ENCODE measurements at places on chromosomes 5 and 9.

DNA sequence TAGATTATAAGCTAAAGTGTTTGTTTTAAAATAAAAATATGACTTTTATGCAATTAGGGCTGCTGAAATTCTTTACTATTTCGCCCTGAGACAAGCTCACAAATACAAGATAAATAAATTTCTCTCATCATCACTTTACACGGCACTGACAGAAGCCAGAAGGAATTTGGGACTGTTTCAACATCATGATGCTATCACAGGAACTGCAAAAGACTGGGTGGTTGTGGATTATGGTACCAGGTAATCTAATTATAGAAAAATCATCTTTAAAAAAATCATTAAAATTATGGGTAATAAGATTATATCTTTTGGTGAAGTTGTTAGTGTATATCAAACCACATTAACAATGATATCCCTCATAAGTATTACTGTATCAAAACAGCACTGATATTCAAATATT is 95.0 kb downstream of the MAN2A1 start:
- no peak for DNase-seq

GRCh38 chr9:75019654-75020053 is 8.4 kb downstream of the CARNMT1 start:
- no peak for DNase-seq

GRCh38 chr9:16485575-16486321 is 384.7 kb downstream of the BNC2 start:
- DNase-seq = no peak

DNA sequence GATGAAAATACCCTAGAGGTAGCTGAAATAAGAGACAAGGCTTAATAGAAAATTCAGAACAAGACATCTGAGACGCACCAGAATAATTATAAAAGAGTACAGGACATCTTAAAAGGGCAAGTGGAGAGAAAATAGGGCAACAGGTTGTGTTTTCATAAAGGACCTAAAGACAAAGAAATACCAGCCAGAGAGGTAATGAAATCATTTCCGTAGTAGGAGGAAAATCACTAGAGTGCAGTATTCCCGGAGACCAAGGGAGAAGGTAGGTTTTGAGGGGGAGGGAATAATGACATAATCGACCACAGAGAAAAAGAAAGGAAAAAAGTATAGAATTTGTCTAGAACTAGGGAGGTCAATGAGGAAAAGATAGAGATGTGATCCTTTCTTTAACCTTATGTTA is 26.2 kb upstream of the CTNNAL1 start:
- DNase-seq = no peak

DNA sequence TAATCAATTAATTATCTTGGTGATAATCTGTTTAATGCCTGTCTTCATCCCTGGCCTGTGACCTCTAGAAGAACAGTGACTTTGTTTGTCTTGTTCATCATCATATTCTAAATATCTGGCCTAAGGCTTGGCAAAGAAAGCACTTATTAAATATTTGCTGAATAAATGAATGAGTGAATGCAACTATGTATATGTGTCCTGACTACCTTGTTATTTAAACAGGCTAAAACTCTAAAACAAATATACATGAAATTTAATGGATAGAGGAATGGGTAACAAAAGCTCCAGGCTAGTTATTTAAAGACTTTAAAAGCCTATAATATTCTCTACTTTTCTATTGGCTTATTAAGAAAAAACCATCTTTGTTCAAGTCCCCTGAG is 91.7 kb upstream of the CER1 start:
- DNase-seq = no peak

DNA sequence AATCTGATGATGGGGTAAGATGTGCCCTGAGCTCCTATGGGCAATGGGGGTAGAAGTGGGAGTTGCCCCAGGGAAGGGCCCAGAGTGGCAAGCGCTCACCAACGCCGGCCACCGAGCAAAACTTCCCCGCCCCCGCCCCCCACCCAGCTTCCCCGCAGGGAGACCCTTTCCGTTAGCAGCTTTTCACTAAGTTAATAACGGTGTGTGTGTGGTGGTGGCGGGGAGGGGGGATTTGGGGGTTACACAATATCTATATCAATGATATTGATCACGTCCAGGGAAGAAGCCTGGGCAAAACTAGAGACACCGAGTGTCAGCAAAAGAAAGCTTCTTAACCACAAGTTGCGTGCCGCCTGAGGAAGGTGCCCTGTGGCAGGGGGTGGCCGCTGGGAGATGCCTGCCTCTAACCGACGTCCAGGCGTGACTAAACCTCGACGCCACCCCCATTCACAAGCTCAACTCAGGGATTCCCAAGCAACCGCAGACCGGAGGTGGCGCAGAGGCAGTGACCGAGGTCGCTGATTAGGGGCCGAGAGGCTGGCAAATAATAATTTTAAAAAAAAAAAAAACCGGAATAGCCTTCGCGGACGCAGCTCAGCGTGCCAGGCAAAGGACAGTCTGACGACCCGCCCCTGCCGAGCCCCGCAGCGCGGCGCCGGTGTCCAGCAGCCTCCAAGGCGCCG is 222.6 kb downstream of the MEF2C start:
- no peak for DNase-seq

- DNase-seq = no peak
These were observed 56.9 kb upstream of the RASEF start for GRCh38 chr9:83119873-83120272.

DNA sequence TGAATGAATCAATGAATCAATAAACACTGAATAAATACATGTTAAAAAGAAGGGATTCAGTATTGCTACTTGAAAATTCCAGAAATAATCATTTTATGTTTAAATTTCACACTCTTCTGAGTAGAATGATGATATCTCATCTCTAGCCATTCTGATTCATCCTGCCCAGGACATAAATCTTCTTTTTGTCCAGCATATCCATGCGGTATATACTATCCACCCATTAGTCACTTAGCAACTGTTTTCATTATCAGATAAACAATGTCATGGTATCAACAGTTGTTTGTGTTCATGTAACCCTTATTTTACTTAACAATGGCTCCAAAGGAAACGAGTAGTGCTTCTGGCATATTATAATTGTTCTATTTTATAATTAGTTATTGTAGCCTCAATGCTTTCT is 432.4 kb upstream of the SMC2 start:
- DNase-seq = no peak

- DNase-seq = no peak
These were observed 3.5 kb downstream of the RFESD start for GRCh38 chr5:95649842-95650620.

GRCh38 chr9:113247640-113248039 is 26.3 kb downstream of the SLC31A1 start:
- DNase-seq = no peak

- DNase-seq = peak; percentile 44
These were observed 118.4 kb upstream of the DPYSL3 start for GRCh38 chr5:147628058-147628895.

- no peak for DNase-seq
These were observed 118.0 kb upstream of the OTULINL start for GRCh38 chr5:14463629-14464028.

- peak; percentile 75 for DNase-seq
These were observed 3.4 kb downstream of the IL13 start for GRCh38 chr5:132661231-132662003.

DNA sequence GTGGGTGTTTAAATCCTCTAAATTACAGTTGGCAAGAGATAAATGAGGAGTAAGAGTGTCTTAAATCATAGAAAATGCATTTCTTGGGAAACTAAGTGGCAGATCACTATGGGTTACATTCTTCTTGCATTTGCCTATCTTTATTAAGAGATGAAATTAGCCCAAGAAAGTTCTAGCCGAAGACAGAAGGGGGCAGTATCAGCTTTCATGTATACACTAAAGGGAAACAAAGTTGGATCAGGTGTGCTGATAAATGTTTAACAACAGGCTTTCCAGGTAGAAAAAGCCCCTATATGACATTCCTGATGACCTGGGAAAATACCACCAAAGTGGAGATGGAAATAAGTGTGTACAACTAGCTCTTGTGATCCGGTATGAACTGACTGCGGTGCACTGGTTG is 81.9 kb upstream of the TLR4 start:
- no peak for DNase-seq

DNA sequence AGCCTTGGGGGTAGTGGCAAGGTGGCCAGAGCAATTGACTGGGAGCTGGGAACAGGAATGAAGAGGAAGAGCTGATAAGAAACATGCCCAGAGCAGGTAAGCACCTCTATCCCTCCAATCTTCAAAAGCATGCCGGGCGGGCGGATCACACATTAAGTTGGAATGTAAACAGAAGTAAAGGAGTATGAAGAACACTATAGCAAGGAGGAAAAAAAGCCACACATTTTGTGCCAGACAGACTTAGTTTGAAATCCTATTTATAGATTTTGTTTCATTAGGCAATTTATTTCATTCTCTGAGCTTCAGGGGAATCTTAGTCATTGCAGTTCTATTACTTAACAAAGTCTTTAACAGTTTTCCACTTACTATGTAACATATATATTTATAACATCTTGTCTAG is 173.9 kb upstream of the TNC start:
- no peak for DNase-seq

GRCh38 chr5:124519396-124519795 is 227.0 kb downstream of the ZNF608 start:
- DNase-seq = no peak

GRCh38 chr5:67033880-67034651 is 162.5 kb downstream of the CD180 start:
- no peak for DNase-seq

DNA sequence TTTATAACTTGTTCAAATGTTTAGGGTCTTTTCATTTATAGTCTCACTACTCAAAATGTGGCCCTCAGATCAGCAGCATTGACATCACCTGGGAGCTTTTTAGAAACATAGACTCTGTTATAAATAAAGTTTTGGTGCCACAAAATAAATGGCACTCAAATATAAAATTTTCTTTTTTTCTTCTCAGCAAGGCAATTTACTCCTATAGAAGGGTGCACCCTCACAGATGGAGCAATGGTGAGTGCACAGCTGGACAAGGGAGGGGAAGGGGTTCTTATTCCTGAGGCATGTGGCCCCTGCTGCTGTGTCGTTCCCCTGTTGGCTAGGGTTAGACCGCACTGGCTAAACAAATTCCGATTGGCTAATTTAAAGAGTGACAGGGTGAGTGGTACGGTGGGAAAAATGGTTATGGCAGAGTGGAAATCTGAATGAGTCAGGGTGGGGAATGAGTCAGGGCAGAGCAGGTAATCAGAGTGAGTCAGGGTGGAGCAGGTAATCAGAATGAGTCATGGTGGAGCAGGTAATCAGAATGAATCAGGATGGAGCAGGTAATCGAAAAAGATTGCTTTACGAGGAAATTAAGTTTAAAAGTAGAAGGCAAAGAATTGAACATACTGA is 31.8 kb upstream of the C7 start:
- no peak for DNase-seq

DNA sequence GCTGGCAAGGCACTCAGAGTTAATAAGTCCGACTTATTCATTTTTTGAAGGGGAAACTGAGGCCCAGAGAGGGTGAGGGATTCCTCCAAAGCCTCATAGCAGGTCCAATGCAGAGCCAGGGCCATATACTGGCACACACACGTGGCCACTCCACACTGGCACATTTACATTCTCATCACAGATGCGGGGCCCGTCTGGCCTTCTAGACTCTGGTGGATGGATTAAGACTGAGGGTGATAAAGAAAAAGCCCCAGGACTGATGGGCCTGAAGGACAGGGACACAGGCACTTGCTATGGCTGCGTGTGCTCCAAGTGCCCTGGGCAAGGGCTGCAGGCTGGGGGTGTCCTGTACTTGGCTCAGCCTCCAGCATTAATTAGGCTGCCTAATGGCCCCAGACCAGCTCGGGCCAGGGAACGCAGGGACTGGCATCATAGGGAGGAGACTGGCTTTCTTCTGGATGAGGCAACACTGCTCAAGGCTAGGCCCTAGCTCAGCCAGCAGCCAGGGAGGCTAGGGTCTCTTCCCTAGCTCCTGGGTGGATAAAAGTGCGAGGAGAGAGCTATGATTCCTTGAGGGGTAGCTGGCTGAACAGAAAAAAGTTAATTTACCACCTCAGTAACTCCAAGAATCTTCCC is 28.5 kb upstream of the CSF1R start:
- DNase-seq = no peak

DNA sequence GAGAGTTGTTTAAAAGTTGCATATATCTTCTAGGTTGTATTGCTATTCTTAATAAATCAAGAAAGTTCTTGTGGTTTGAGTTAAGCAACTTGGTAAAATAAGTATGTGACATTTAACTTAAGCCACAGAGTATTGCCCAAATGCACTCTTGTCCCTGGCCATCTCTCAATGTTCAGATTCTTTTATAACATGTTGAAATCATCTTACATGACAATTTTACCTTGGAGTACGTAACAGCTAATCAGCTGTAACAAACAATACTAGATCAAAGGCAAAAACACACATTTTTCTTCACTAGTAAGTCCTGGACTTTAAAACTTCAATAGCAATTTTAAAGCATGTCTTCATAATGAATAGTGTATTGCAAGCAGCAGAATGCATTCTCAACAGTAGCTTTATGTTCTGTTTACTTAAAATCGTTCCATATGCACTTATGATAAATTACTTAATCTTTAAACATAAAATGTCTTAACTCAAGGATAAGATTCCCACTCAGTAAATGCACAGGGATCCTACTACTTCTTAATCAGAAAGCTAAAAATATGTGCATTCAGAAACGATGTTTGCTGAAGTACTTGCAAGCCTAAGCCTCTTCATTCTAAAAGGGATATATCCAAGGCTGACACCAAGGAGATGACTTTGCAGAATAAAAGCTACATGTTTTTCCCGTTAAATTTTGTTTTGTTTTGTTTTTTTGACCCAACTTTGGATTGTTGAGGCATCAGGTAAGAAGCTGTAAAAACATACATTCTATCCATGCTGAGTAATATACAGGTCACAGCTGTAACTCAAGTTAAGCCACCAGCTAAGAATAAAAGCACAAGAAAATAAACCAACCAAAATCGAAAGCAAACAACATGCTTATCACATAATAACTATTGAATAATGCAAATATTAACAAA is 86.1 kb upstream of the NFIB start:
- DNase-seq = no peak

DNA sequence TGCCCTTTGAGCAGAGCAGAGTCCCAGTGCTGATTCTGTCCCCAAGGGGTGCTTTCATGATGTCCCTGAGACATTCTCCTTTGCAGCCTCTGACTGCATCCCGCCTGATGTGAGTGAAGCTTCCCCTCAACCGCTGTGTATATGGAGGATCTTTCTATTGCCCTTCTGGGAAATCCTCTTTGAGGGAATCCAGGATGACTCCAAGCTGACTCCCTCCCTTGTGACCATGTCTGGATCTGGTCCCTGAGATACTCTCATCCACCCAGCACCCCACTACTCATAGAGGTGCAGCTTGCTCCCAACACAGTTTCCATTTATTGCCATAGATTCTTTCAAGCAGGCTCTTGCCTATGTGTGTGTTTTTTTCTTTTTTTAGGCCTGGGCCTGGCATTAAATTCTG is 216.5 kb downstream of the SEC61B start:
- no peak for DNase-seq

GRCh38 chr9:91758491-91758981 is 191.5 kb downstream of the ROR2 start:
- peak; percentile 70 for DNase-seq
